ENCODE measurements at places on chromosomes 11 and 22. TPM values are rescaled to one million over a fixed set of nuclear protein-coding genes. Genes with fewer than 3 reads are reported as not detected.

Gene RIMBP3C
- not detected for total RNA-seq

Gene LMO1
- not detected for total RNA-seq

Gene GTSE1
- total RNA-seq, result 48.0 TPM

Gene MAJIN
- total RNA-seq, result not detected

Gene OVOL1
- total RNA-seq, result 15.2 TPM

Gene SLC7A4
- 0.14 TPM for total RNA-seq

Gene MPPED2
- total RNA-seq, result not detected

Gene CTTN
- total RNA-seq, result 498 TPM

Gene MAPK8IP2
- 2.9 TPM for total RNA-seq

Gene H19
- 1.9 TPM for total RNA-seq

Gene KRTAP5-8
- total RNA-seq, result not detected

Gene APOBEC3A
- not detected for total RNA-seq

Gene INPPL1
- 203 TPM for total RNA-seq

Gene SCGB2A2
- total RNA-seq, result not detected
